Activated CD4-positive, alpha-beta T cell treated with anti-CD3 and anti-CD28 coated beads for 36 hours (primary cell): ENCODE measurements at places on chromosomes 11 and 22.
A peak's percentile ranks its signal among the peaks of the same experiment; 100 is the strongest.

- no peaks in the 10 kb centered on the region for H3K36me3 ChIP-seq
- H3K4me1 ChIP-seq: peaks cover 9% of the 10 kb centered on the region
- peak overlapping the region; percentile 69 for H3K4me3 ChIP-seq
- peaks cover 32% of the 10 kb centered on the region for H3K27me3 ChIP-seq
Measured at GRCh38 chr11:10930972-10931760, 73.3 kb upstream of the ZBED5 start.

- peaks cover 51% of the 10 kb centered on the region for H3K4me1 ChIP-seq
- H3K4me3 ChIP-seq: no peak overlapping the region
- H3K36me3 ChIP-seq: peaks cover 68% of the 10 kb centered on the region
- peak overlapping the region; percentile 49 for H3K27ac ChIP-seq
- DNase-seq: no peak
Measured at GRCh38 chr11:118768690-118769089, 22.3 kb downstream of the DDX6 start.

DNA sequence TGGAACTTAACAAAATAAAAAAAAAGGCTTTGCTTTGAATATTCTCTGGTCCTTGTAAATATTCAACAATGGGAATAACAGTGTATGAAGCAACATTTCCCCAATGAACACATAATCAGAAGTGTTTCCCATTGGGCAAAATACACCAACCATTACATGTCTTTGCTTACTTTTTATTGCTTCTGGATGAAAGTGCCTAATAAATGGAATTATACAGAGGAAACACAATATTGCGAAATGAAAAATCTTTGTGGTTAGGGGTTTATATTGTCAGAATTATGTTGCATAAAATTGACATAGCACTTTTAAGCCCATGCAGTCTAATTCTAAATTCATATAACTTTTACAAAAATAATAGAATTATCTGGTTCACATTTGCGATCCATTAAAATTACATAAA, 386.4 kb downstream of the DCDC1 start:
- no peaks in the 10 kb centered on the region for H3K27me3 ChIP-seq
- no peaks in the 10 kb centered on the region for H3K36me3 ChIP-seq
- H3K4me3 ChIP-seq: no peak overlapping the region

GRCh38 chr11:71472357-71472885, 19.4 kb downstream of the NADSYN1 start:
- no peaks in the 10 kb centered on the region for H3K4me1 ChIP-seq
- DNase-seq: no peak
- no peak overlapping the region for H3K27ac ChIP-seq
- H3K4me3 ChIP-seq: no peak overlapping the region
- no peaks in the 10 kb centered on the region for H3K27me3 ChIP-seq
